ENCODE measurements at places on chromosomes 5 and 9. TPM values are rescaled to one million over a fixed set of nuclear protein-coding genes. Genes with fewer than 3 reads are reported as not detected.

DNA sequence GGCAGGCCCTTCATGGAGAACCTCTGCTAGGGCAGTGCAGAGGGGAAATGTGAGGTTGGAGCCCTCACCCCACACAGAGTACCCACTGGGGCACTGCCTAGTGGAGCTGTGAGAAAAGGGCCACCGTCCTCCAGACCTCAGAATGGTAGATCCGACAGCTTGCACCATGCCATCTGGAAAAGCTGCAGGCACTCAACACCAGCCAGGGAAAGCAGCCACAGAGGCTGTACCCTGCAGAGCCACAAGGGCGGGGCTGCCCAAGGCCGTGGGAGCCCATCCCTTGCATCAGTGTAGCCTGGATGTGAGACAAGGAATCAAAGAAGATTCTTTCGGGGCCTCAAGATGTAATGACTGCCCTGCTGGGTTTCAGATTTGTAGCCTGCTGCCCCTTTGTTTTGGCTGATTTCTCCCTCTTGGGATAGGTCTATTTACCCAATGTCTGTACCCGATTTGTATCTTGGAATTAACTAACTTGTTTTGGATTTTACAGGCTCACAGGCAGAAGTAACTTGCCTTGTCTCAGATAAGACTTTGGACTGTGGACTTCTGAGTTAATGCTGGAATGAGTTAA is 16.6 kb upstream of the ZDHHC11 start:
- DNase-seq: no peak

GRCh38 chr5:176996780-176997179 is 9.8 kb downstream of the UIMC1 start:
- DNase-seq: no peak

The PCDHGA10 gene
- 6.0 TPM for total RNA-seq

The PCSK1 gene
- not detected for total RNA-seq

The PRR16 gene
- 1.0 TPM for total RNA-seq

Data from kidney epithelial cell (primary cell).